Stimulated activated effector memory CD8-positive, alpha-beta T cell treated with anti-CD3 and anti-CD28 coated beads, Interleukin-12 subunit alpha, Interleukin-12 subunit beta, amount 100 ng/mL, for 72 hours (primary cell): ENCODE measurements at places on chromosomes 2 and 18.

DNA sequence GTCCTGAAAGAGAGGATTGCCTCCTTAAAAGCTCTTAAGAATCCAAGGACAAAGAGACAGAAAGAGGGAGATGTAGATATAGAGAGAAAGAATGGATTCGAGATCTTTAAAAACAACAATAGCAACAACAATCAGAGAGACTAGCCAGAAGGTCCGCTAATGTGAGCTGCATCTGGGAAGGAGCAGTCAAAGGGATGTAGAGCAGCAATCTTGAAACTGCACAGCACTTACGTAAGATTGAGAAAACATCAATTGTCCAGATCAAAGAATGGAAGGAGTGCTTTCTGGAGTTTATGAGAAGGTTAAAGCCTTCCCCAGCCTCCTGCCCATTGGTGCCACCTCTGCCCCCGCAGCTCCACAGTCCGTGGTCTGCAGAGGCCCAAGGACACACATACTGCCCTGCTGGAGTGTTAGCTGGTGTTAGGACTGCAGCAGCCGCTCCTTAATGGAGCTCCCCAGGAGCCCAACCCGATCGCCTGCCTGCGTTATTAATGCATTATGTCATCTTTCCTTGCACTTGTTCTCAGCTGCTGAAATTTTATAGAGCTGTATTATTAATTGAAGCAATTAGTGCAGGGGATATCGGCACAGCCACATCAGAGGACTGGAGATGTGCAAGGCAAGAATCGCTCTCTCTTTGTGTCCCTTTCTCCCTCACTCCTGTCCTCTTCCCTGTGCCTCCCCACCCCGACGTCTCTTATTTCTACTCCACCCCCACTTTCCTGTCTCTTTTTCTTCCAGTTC is 94.2 kb upstream of the STPG4 start:
- DNase-seq: no peak

DNA sequence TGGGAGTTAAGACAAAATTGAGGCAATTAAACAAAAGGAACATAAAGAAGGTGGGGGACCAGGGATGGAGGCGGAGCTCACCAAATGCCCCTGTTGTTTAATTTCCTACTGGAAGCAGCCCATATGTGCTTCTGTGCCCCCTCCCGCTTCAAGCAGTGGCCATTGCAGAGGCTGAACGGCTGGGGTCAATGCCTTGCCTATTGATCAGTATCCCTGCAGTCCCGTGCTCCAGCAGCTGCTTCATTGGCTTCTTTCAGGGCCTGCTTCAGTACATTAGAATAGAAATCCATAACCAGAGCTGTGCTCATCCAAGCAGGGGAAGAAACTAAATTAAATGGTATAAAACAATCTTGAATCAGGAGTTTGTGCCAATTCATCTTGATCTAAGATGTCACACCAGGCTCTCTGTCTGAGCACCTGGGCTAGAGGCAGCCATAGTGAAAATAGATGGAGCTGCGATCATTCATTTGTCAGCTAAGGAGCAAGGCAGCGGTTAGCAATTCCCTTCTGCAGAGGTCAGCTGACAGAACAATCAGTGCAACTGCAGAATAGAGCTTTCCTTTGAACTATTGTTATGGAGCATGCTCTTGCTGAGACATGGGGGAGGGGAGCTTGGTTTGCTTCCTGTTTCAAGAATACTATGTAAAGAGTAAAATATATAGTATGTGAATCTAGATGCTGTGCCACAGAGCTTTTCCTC is 222.4 kb downstream of the WDR7 start:
- no peak for DNase-seq

DNA sequence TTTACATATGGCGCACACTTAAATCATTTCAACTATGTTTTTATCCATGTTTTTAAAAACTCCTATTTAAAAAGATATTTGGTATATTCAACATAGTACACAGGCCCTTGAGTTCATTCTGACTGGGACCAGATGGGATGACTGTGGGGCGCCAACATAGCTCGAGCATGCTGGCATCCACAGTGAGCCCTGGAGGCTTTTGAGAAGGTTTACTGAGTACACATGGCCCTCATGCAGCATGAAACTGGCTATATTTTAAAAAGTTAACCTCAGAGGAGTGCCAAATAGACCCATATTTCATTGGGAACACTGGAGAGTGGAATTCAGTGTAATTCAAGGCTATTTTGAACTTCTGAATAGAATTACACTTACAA is 83.6 kb downstream of the CCDC85A start:
- no peak for DNase-seq

DNA sequence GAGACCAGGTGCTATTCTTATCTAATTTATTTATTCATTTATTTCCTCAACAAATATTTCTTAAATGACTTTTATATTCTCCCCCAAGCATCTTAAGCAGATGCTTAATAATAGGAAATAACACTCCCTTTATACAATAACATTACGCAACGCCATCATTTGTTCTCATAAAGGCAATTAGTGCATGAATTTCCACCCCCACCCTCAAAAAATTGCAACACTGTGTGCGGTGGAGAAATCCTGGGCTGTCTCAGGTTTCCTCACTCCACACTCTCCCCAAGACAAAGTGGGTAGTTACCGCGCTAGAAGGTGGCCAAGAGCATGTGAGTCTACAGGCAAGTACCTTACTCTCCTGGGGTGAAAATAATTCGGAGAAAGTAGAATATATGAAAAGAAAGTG is 37.0 kb upstream of the CTDP1 start:
- no peak for DNase-seq

GRCh38 chr2:238459081-238459629 is 32.4 kb downstream of the ASB1 start:
- DNase-seq: no peak

GRCh38 chr2:88614497-88615157 is 12.6 kb downstream of the EIF2AK3 start:
- no peak for DNase-seq

- DNase-seq: no peak
Observed at GRCh38 chr2:205321231-205321630, 361.1 kb upstream of the NRP2 start.

GRCh38 chr18:72811047-72811446 is 56.7 kb downstream of the NETO1 start:
- DNase-seq: no peak

GRCh38 chr2:73260338-73260984 is 23.8 kb downstream of the FBXO41 start:
- no peak for DNase-seq

- no peak for DNase-seq
Observed at GRCh38 chr2:121212661-121213325, 72.2 kb downstream of the TFCP2L1 start.

DNA sequence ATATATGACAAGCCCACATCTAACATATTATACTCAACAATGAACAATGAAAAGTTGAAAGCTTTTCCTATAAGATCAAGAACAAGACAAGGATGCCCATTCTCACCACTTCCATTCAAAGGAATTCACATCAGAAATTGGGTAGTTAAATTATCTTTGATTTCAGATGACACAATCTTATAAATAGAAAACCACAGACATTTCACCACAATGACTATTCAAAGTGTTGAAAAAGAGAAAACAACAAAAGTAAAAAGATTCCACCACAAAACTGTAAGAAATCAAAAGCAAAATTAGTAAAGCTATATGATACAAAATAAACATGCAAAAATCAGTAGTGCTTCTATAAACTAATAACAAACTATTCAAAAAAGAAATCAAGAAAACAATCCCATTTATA is 279.7 kb upstream of the MYT1L start:
- no peak for DNase-seq

- no peak for DNase-seq
Observed at GRCh38 chr2:136362676-136363390, 244.9 kb upstream of the CXCR4 start.

DNA sequence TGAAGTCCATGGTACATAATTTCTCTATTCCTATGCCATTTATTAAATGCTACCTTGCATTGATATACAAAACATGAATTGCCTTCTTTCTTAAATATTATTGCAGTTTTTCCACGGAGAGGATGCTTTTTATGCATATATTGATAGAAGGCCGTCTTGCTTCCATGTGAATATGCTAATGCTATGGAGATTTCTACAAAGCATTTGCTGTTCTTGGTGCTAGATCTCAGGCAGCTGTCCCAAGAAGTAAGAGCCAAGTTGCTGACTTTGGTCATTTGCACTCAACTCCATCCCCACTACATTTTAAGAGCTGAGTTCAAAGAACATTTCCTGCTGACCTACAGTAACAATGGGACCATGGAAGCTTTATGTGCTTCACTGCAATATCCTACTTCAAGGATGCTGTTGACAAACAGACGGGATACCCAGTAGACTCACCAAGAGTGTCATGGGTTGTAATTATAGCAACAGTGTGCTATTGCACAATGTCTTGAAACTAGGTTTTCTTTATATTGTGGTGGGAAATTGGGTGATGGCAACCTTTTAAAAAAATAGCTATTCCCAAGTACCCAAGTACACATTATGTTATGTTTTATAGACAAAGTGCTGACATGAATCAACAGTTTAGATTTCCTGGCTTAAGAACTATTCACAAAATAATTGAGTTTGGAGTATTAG is 1172.4 kb upstream of the PIK3C3 start:
- DNase-seq: no peak

- peak; percentile 22 for DNase-seq
Observed at GRCh38 chr2:60335533-60336237, 217.8 kb downstream of the BCL11A start.

GRCh38 chr18:79248495-79249060 is 147.2 kb upstream of the NFATC1 start:
- DNase-seq: no peak

DNA sequence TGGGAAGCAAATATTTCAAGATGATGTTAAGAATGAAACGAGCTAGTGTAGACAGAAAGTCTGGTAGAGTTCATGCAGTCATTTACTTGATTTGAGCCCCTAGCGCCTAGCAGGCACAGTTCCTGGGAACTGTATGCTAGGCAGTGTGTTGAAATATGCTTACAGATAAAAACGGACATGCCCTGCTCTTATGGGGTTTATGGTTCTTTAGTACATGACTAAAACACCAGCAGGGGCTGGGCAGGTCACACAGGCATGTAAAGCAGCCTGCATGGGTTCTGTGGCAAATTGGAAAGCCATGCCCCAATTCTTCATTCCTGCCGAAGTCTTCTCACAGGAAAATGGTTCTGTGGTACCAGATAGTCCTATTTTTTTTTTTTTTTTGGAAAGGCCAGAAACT is 27.3 kb upstream of the MGAT5 start:
- no peak for DNase-seq

DNA sequence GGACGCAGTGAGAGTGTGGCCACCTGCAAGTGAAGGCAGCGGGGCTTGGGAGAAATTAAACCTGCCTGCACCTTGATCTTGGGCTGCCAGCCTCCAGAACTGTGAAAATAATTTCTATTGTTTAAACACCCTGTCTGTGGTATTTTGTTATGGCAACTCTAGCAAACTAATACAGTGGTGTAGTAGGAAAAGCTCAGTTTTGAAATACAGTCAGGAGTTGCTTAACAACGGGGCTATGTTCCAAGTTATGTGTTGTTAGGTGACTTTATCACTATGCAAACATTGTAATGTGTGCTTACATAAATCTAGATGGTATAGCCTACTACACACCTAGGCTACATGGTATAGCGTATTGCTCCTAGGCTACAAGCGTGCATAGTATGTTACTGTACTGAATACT is 93.4 kb upstream of the FN1 start:
- no peak for DNase-seq

GRCh38 chr18:13438507-13439056 is 220.0 kb downstream of the LDLRAD4 start:
- DNase-seq: no peak

DNA sequence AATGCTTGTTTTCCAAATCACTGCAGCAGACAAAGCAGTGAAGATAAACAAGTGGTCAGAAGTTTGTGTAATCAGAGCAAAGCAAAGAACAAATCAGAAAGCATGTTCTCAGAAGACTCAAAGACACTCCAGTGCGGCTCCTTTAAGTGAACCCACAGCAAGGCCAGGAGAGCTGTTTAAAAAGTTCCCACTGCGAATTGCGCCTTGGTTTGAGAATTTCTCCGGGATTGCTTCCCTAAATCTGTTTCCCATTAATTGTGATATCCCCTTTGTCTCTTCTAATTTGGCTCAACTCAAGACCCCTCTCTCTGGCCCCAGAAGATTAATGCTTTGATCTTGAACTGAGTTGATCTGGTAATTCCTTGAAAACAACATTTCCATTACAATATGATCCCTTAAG is 122.4 kb upstream of the BCL2L11 start:
- DNase-seq: no peak

DNA sequence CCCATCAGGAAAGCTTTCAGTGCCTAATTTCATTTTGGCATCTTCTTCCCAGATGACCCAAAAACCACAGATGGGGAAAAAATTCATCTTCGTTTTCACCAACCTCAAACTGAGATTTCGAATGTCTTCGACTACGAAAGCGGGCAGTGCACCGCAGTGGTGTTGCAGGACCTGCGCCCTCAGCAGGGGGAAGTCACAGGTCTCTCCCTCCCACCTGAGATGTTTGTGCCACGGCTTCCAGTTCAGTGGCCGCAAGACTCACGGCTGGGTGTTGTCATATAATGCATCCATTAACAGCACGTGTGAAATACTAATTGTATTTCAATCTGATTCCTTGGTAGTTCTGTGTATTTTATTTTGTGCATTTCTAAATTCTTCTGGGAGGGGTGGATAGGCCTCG is 66.2 kb upstream of the SALL3 start:
- no peak for DNase-seq

- DNase-seq: no peak
Observed at GRCh38 chr2:111665011-111665410, 219.0 kb downstream of the ANAPC1 start.

- DNase-seq: no peak
Observed at GRCh38 chr18:38241216-38241615, 675.6 kb upstream of the CELF4 start.

- DNase-seq: no peak
Observed at GRCh38 chr2:218452079-218452478, 33.2 kb downstream of the VIL1 start.

GRCh38 chr18:56188529-56189275 is 449.7 kb downstream of the TXNL1 start:
- no peak for DNase-seq

DNA sequence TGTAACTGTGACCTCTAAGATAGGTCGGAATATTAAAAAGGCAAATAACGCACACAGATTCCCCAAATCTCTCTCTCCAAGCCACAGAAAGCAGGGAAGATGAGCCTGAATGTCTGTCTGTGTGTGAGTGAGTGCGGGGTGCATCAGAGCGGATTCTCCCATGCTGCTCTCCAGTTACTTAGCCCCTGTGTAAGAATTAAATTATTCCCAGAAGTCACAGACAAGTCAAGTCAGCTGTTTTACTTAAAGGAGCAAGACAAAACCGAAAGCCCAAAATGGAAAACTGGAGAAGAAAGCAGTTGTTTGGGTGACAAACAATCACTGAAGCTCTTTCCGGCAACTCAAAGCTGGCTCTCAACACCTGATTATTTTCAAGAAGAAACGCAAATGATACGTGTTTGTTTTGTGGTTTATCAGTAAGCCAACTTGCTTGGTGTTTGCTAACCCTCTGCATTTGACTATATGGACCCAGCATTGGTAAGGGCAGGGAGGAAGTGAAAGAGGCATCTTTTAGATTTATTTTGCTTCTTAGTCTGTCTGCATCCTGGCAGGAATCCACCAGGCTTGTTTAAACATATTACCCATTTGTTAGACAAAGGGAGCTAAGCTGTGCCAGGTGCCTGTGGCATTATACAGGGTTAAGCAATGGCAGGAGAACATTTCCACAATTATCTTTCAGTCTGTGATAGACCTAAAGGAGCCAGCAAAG is 121.5 kb upstream of the CREB1 start:
- no peak for DNase-seq

GRCh38 chr2:15811367-15811766 is 129.0 kb upstream of the MYCN start:
- no peak for DNase-seq

GRCh38 chr2:73776869-73777519 is 2.9 kb downstream of the DUSP11 start:
- no peak for DNase-seq
